ENCODE measurements at places on chromosomes 2 and 18.

GRCh38 chr18:62324917-62325805 is at the start of gene TNFRSF11A:
Gene TNFRSF11A (plus strand): TSS chr18:62325310. CDS start chr18:62325353, 43 bp downstream.
- no peak for DNase-seq

DNA sequence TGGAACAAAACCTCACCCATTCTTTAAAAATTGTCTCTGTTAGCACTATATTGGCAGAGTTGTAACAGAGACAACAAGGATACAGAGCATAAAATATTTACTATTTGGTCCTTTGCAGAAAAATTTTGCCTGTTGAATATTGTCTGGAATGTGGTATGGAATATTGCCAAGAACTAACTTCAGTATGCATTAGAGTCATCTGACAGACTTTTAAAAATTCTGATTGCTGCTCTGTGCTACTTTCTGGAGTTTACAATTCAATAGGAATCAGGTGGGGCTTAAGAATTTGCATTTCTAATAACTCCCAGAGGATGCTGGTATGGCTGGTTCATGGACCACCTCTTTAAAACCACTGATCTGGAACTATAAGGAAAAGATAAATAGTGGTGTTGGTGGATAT is 32.8 kb upstream of the NYAP2 start:
- no peak for DNase-seq

GRCh38 chr2:26618611-26619010 is 22.6 kb downstream of the CIB4 start:
- no peak for DNase-seq

DNA sequence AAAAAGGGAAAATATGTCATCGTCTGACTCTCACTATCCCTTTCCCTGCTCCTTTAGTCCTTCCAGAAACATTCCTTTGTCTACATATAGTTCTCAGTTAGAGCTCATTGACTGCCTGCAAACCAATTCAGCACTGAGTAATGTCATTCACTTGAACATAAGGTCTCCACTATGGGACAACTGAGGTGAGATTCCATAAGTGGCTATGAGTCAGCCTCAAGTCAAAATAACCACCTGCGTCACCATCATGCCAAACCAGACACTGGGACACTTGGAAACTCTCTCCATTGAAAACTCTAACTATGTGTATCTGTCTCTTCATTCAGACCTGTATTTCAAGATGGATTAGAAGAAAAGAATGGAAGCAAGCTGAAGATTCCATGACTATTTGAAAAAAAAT is 878.0 kb upstream of the PIK3C3 start:
- no peak for DNase-seq

GRCh38 chr2:20504174-20504573 is 57.3 kb downstream of the RHOB start:
- no peak for DNase-seq
